Fibroblast of skin of left biceps (primary cell): ENCODE measurements at places on chromosomes 2 and 18.

GRCh38 chr2:29255004-29255403 is 139.8 kb downstream of the CLIP4 start:
- no peak for DNase-seq

- no peak for DNase-seq
Measured at GRCh38 chr2:205129531-205129930, 552.8 kb upstream of the NRP2 start.

GRCh38 chr2:189127756-189128155 is 51.8 kb downstream of the COL5A2 start:
- DNase-seq, result no peak

- DNase-seq, result no peak
Measured at GRCh38 chr2:14451312-14451711, 181.2 kb upstream of the LRATD1 start.

- DNase-seq, result no peak
Measured at GRCh38 chr18:51480407-51481261, 283.2 kb upstream of the MEX3C start.

DNA sequence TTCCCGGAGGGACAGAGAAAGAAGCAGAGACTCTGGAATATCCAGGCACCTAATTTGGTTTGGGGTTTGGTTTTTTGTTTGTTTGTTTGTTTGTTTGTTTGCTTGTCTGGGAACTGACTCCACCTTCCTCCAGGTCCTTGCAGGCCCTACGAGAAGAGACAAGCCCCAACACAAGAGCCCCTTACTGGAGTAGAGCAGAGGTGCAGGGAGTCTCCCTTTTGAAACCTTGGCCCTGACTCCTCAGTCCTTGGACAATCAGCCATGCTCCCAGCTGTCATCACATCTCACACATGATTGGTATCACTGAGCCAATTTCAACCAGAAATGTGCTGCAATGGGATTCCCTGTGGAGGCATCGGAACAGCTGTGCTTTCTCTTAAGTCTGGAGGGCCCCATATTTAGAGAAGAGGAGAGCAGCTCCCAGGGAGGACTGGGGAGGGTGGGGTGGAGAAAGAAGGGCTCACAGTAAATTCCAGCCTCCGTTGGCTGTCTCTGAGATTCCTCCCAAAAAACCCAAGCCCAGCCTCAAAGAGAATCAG is 279.9 kb upstream of the NCKAP5 start:
- no peak for DNase-seq

- no peak for DNase-seq
Measured at GRCh38 chr2:119232666-119232993, 9.0 kb downstream of the STEAP3 start.

DNA sequence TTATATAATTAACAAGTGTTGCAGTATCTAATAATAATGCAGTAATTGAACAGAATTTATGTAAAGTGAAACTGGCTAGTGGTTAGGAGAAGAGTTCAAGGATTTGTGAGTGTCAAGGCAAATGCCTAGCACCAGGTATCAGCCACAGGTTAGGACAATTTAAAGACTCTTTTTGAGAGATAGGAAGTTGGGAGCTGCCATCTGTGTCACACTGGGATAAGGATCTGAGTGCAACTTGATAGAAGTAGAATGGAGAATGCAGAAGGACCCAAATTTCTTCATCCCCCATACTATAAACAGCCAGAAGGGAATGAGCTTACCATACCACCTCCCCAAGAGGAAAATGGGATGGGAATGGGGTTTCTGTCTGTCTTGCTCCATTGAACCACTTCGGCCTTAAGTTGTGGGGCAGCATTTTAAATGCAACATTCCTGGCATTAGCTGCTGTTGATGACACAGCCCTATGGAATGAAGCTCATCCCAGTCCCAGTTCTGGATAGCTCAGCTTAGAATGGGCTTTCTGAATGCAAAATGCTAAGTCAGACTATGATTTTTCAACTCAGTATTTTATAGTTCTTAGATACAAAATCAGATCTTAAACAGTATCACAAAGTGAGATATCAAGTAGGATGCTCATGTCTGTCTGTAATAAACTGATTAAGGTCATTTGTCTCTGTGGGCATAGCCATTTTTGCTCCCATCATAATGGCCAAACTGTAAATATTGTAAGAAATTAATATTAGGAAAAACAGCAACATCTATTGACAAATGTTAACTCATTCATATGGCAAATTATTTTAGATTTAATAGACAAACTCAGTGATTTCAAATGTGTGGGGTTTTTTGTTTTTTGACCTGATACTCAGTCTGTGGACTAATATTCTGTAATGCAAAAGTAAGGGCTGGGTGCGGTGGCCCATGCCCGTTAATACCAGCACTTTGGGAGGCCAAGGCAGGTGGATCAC is 44.0 kb downstream of the GPR155 start:
- peak; percentile 68 for DNase-seq

GRCh38 chr2:9666306-9666705 is 35.5 kb upstream of the YWHAQ start:
- no peak for DNase-seq

DNA sequence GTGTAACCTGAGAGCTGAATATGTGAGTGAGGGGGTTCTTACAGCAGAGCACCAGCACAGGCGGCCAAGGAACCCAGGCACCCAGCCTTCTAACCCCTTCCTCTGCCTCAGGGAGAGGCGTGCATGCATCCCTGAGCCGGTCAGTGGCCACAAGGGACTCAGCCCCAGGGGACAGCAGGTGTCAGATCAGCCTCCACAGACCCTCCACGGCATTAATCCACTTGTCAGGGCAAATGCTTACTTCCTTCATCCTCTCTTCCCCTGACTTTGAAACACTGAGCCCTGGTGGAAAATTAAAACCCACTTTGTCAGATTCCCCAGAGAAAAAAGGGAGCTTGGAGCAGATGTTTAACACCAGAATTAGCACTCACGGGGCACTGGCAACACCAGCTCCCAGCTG is 60.5 kb upstream of the SMAD2 start:
- no peak for DNase-seq

DNA sequence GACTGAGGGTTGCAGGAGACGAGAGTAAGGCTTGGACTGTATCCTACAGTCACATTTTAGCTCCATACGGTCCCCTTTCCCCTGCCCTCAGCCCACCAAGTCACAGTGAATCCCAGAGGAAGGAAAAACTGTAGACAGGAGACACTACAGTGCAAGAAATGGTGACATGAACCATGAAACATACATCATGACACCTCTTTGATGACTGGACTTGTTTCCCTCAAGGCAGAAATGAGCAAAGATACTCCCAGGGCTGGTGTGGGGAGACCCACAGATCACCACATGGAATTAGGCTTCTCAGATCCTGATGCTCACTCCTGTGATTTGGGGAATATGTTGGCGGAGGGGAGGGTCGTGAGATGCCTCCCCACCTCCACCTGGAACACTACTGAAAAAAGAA is 48.2 kb upstream of the SPP2 start:
- no peak for DNase-seq

GRCh38 chr2:72917877-72918553 is 696 bp downstream of the EMX1 start:
- DNase-seq, result no peak

DNA sequence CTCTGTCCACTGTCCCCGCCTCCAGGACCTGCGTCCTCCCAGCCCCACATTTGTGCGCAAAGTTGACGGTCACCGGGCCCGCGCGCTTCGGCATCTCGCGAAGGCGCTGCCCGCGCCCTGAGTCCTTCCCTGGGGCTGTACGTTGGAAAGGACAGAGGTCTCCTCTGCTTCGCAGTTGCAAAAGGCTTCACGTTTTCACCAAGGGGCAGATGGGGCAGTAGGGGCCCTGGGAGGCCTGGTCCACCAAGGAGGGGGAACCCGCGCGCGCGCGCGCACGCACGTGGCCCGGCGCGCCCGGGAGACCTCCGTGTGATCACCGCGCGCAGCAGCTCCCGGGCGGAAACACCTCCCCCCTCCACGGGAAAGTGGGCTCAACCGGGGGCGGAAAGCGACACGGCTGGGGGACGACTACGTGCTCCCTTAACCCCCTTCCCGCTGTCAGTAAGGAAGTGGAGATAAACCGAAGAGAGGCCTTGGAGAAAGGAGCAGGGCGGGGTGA is 21.9 kb downstream of the TEX44 start:
- DNase-seq, result no peak

- no peak for DNase-seq
Measured at GRCh38 chr2:185388226-185388625, 350.4 kb upstream of the FSIP2 start.

DNA sequence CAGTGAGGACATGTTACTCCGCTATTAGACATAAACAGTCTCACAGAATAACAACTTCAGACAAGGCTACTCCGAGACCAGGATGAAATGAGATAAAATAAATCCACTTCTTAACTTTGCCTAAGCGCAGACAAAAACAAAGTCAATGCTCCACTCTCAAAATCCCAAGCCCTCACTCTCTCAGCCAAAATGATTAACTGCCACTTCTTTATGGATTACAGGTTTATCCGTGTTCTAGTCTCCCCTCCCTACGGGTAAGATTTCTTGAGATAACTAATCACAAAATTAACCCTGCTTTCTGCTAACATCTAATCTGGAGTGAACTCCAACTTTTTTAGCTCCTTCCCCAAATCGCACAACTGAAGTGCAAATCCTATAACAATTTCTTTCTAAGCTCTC is 1.1 kb upstream of the CRYGC start:
- no peak for DNase-seq

- no peak for DNase-seq
Measured at GRCh38 chr2:96154506-96155380, 9.5 kb upstream of the DUSP2 start.

- no peak for DNase-seq
Measured at GRCh38 chr2:24231461-24231881, 56.6 kb downstream of the FAM228A start.

DNA sequence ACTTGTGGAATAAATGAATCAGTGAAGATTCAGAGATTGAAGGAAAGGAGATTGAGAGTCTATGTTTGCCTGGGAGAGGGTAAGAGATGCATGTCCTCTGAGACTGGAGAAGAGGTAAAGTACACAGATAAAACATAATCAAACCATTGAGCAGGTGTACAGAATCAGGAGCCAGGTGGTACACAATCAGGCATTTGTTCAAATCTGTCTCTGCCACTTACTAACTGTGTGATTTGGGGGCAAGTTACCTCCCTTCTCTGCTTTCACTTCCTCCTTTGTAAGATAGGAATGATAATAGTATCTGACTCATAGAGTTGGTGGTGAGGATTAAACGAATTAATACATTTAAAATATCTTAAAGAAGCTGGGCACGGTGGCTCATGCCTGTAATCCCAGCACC is 94.0 kb downstream of the CDK15 start:
- DNase-seq, result no peak

GRCh38 chr18:55161916-55162315 is 202.7 kb upstream of the CCDC68 start:
- no peak for DNase-seq

DNA sequence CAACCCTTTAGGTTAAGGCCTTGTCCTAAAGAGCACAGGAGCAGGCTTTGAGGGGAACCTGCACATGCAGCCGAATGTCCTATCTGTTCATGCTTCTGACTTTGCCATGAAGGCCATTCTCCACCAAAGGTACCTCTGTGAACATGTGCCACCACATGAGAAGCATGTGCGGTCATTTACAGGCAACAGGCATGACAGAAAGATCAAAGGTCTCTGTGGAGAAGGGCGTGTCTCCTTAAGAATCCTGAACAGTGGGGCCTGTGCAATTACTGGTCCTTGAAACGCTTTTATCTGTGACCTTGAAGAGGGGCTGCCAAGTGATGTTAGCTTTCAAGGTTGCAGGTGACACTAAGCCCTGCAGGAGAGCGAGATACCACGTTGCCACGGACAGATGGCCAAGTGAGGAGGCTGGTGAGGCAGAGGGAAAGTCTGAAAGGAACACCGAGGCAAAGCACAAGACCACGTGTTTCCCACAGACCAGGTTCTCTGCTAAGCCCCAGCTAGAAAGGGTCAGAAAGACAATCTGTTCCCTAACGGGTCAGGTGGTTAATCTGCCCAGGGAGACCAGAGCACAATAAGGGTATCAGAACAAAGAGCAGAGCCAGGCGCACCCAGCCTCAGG is 19.5 kb upstream of the POMC start:
- no peak for DNase-seq

GRCh38 chr2:170929686-170930050 is 615 bp downstream of the GORASP2 start:
- DNase-seq, result no peak

DNA sequence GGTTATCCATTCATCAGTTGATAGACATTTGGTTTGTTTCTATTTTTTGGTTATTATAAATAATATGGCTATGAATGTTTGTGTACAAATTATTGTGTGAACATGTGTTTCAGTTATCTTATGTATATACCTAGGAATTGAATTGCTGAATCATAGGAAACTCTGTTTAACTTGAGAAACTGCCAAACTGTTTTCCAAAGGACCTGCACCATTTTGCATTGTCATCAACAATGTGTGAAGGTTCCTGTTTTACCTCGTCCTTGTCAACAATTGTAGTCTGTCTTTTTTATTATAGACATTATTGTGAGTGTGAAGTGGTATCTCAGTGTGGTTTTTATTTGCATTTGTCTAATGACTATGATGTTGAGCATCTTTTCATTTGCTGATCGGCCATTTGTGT is 17.1 kb downstream of the PDK1 start:
- no peak for DNase-seq

- DNase-seq, result no peak
Measured at GRCh38 chr2:47501374-47502200, 98.6 kb downstream of the MSH2 start.

DNA sequence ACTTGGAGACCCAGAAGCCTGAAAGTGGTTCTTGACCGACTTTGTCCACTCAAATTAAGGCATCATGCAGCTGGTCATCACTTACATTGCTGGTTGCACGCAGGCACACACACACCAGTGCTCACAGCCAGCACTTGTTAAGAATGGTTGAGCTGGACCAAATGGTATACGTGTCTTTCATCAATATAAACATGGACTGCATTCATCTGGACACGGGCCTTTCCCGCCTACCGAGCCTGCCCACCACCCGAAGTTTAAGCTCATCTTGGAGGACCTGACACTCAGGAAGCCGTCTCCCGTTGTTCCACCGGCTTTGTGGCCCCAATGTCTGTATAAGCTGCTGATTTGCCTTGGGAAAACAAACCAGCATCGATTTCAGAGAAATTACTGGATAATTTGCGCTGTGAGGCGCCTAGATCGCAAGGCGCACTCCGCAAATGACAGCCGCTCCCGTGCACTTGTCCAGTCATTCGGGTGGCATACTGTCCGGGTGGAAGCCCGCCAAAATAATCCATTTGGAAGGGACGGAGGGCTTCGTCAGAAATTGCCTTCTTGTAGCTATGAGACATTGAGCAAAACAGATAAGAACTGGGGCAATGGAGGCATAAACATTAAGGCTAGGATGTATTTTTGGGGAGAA is 40.1 kb upstream of the AKAIN1 start:
- no peak for DNase-seq

- no peak for DNase-seq
Measured at GRCh38 chr18:76687304-76687962, 134.9 kb upstream of the ZNF236 start.

- peak; percentile 8 for DNase-seq
Measured at GRCh38 chr2:113281910-113282746, 3.4 kb upstream of the PAX8 start.
